Kidney epithelial cell (primary cell): ENCODE measurements at places on chromosomes 12 and 14. TPM values are rescaled to one million over a fixed set of nuclear protein-coding genes. Genes with fewer than 3 reads are reported as not detected.

The GRIN2B gene
- 0.04 and 0.07 TPM in 2 replicates for total RNA-seq

GRCh38 chr12:123908884-123909725 is 63.5 kb downstream of the CCDC92 start:
- DNase-seq: no peak

- no peak for DNase-seq
Measured at GRCh38 chr14:54691525-54692283, 124.8 kb downstream of the SAMD4A start.

DNA sequence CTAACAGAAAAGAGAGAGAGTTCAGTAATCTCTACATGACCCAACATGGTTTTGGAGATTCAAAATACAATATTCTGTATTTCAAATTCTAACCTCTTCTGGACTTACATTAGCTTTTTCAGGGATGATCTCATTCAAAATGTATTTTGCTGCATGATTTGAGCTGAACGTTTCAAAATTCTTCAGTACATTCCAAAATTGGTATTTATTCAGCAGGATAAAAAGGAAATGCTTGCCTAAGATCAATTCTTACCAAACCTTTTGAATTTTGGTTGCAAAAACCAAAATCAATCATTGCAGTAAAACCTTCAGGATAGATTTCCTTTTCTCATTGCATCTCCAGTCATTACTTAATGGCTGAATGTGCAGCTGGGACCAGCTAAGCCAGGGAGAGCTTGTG is 1761.3 kb upstream of the SEL1L start:
- DNase-seq: no peak

DNA sequence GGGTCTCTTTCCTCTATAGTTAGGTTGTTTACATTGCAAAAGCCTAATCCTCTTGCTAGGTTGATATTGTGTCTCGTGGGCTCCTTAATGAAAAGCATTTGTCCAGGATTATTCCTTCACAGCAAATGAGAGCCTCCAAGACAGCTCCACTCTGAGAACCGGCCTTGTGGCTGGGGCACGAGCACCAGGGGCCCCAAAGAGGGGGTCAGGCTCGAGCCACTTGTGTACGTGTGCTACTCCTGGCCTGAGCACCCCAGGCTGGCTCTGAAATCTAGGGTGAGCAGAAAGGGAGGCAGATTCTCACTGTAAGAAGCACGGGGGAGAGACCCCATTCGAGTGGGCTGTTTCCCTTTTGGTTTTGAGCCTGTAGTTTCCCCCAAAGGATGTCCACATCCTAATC is 45.0 kb upstream of the FZD10 start:
- no peak for DNase-seq

The SOX5 gene
- total RNA-seq: 1.0 and 1.9 TPM in 2 replicates

The VAMP1 gene
- 1.6 and 4.8 TPM in 2 replicates for total RNA-seq

- DNase-seq: no peak
Measured at GRCh38 chr12:67430708-67431335, 161.7 kb downstream of the CAND1 start.

GRCh38 chr14:82388488-82388887 is 854.8 kb upstream of the SEL1L start:
- no peak for DNase-seq

The TSPAN11 gene
- 4.7 and 5.2 TPM in 2 replicates for total RNA-seq

The TSPAN9 gene
- total RNA-seq: 17.7 and 18.5 TPM in 2 replicates

DNA sequence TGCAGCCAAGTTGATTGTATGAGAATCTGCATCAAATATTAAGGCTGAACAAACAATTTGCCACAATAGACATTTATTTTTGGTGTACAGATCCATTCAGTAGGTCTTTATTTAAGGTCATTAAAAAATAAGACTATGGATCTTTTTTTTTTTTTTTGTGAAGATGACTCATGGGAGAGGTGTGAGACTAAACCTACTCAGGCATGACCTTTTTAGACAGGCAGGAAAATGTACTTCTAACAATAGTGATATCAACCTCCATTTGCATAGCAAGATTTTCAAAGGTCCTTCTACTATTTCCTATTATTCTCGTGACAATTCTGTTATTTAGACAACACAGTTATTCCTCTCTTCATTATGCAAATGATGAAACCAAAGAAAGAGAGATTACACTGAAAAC is 39.9 kb upstream of the PTPRR start:
- no peak for DNase-seq

The IL22 gene
- not detected in 2 replicates for total RNA-seq

DNA sequence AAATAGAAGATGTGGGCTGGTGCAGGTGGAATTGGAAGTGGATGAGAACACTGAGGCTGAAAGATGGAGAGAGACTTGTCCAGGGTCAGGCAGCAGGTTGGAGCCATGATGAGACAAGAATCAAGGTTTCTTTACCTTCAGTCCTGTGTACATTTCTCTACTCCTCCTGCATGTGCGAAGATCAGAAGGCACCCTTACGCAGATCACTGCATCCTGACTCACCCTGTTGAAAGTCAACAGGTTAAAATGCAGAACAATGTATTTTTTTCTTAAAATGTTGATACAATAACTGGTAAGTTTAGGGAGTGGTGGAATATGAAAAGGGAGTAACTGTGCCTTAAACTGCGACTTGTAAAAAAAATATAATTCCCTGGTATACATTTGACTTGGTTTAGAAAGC is 47.8 kb downstream of the TESPA1 start:
- no peak for DNase-seq

The LHX5 gene
- 0.34 and 0.50 TPM in 2 replicates for total RNA-seq

DNA sequence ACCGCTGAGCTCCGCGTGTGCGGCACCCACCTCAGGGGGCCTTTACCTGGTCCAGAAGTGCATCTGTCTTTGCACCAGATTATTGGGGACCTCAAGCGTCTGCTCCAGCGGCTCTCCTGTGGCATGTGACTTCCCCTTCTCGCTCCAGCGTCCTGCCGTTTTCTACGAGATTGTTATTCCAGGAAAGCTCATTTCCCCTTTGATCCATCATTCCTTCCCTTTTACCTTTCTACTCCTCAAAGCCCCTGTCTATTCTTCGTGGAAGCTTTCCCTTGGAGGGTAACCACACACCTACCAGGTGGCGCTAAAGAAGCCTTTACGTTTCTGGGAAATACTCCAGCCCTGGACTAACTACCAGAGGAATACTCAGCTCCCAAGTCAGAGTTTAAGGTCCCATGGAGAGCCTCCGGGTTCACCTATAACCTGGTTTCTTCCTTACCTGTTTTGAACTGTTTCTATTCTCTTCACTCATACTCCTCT is 1.5 kb downstream of the FKBP4 start:
- no peak for DNase-seq

DNA sequence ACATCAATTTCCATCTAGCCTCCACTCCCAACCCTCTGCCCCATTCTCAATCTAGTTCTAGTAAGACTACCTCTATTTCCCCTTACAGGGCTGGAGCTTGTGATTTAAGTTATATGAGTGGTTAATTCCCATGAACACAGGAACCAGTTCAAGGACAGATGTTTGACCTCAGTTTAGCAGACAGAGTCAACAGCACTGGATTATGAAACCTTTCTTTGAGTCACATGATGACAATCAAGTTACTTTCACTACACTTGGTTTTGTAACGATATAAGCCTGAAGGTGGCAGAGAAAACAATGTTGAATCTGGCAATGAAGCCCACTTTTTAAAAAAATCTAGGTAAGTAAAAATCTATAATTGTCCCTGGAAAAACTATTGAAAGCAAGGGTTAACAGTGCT is 1646.2 kb upstream of the FLRT2 start:
- no peak for DNase-seq

- DNase-seq: no peak
Measured at GRCh38 chr12:78181544-78182162, 351.0 kb downstream of the NAV3 start.

DNA sequence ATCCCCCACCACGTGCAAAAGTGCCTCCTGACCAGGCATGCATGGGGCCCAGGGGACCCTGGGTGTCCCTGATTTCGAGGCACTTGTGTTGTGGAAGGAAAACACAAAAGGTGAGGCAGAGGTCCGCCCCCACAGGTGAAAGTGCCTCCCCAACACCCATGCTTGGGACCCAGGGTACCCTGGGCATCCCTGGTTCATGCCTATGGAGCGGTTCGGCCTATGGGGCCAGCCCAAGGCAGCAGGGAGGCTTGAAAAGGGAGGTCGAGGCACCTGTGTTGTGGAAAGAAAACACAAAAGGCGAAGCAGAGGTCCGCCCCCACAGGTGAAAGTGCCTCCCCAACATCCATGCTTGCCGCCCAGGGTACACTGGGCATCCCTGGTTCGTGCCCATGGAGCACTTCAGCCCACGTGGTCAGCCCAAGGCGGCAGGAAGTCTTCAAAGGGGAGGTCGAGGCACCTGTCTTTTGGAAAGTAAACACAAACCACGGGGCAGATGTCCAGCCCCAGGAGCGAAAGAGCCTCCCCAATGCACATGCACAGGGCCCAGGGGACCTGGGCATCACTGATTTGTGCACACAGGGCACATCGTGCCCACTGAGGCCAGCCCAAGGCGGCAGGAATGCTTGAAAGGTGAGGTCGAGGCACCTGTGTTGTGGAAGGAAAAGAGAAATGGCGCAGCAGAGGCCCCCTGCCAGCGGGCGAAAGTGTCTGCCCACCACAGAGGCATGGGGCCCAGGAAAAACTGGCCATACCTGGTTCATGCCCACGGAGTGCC is 375.5 kb downstream of the ALG10 start:
- no peak for DNase-seq

GRCh38 chr14:102848830-102849525 is 71.7 kb downstream of the TRAF3 start:
- no peak for DNase-seq

The KLHL33 gene
- 0.08 TPM in 1 of 2 replicates, not detected in the other for total RNA-seq

The TAS2R30 gene
- total RNA-seq: 0.48 and 0.84 TPM in 2 replicates

DNA sequence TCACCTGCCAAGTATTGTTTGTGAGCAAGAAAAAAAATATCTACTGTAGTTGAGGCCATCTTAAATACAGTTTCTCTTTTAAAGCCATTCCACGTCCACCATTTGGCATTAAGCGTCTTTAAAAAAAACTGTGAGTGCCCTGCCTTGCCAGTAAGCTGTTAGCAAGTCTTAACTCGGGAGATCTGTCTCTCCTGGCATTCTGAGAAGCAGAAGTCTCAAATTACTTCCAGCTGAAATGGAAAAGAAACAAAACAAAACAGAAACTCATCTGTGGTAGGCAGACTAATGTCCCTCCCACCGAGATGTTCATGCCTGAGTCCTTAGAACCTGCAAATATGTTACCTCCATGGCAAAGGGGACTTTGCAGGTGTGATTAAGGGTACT is 126.2 kb downstream of the CRADD start:
- DNase-seq: peak; percentile 44

The CCDC85C gene
- total RNA-seq: 26.8 and 32.4 TPM in 2 replicates

DNA sequence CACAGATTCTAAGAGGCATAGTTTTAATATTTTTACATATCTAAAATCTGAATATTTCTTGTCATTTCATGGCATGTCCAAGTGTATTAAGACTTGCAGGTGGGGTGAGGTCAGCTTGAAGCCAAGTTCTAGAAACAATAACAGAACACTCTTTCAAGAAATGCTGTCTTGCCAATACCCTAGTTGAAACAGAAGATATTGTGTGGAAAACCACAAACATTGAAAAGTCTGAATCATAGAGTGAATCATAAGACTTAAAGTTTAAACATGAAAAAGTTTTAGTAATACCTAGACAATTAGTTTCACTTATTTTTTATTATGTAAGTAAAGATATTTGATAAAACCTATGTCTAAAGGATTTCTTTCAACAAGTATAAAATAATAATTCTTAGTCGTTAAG is 191.5 kb upstream of the CAND1 start:
- peak; percentile 72 for DNase-seq

DNA sequence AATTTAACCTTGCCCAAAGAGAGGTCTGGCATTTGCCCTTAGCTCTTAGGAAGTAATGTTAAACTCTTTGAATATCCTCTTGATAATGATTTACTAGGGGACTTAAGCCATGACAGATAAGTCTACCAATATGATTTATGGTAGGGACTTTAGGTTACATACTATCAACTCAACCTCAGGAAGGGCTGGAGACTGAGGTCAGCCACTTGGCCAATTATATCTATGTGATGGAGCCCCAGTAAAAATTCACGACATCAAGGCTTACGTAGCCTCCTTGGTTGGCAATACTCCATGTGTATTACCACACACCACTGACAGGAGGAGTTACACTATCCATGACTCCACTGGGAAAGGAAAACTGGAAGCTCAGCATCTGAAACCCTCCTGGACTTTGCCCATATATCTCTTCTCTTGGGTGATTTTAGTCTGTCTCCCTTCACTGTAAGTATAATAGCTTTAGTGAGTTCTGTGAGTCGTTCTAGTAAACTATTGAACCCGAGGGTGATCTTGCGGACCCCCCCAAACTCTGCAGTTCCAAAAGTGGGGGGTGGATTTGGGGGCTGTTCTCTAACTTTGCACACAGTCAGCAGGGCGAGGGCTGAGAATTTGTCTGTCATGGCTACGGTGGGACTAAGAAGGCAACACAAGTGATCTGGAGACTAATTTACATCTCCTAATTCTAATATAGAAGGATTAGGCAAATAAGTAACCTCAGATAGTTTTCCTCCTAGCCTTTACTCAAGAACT is 62.3 kb downstream of the R3HDM2 start:
- no peak for DNase-seq

GRCh38 chr12:76318773-76319594 is 29.2 kb downstream of the BBS10 start:
- DNase-seq: no peak
